ENCODE measurements at places on chromosomes 7 and 10.

- DNase-seq: no peak
Observed at GRCh38 chr10:86364491-86365345, 1.9 kb downstream of the GRID1 start.

- no peak for DNase-seq
Observed at GRCh38 chr10:26509307-26509706, 71.2 kb downstream of the APBB1IP start.

- DNase-seq: no peak
Observed at GRCh38 chr10:15703151-15703880, 16.4 kb downstream of the ITGA8 start.

DNA sequence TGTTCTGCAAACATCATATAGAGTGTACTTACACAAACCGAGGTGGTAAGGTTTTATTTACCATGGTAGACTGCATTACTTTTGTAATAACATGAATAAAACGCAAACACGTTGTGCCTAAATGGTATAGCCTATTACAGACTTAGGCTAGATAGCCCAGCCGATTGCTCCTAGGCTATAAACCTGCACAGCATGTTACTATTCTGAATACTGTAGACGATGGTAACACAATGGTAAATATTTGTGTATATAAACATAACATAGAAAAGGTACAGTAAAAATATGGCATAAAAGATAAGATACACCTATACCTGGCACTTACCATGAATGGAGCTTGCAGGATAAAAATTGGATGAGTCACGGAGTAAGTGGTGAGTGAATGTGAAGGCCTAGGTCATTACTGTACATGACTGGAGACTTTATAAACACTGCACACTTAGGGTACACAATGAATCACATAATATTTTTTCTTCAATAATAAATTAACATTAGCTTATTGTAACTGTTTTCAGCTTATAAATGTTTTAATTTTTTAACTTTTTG lies 16.3 kb downstream of the AKR1D1 start:
- DNase-seq: no peak

- DNase-seq: no peak
Observed at GRCh38 chr10:114698271-114699061, 40.4 kb upstream of the ABLIM1 start.

DNA sequence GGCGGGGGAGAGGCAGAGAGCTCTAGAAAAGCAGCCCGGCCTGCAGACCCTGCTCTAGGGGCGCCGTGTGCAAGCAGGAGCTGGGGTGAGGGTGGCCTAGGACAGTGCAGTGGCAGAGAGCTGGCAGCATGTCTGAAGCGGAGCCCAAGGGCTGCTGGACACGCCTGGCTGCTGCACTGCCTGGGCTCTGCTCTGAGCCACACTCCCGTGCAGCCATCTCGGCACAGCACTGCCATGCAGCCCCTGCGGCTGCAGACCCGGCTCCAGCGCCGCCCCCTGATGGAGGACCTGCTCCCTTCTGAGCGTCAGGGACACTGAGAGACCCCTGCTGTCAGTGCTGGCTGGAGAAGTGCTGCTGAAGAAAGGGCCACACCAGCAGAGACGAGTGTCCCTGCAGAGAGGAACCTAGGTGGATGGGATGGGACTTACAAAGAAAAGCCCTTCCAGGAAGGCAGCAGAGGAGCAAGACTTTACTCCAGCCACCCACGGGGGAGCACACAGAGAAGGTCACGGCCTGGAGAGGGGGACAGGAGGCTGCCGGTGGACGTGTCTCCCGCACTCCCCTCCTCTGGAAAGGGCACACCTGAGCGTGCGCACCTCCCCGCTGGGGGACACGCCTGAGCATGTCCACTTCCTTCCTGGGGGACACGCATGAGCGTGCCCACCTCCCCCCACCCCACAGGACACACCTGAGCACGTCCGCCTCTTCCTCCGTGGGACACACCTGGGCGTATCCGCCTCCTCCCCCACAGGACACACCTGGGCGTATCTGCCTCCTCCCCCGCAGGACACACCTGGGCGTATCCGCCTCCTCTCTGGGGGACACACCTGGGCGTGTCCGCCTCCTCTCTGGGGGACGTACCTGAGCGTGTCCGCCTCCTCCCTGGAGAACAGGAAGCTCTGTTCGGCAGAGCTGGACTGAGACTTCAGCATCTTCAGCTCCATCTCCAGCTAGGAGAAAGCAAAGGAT lies 252.9 kb downstream of the MAD1L1 start:
- no peak for DNase-seq

GRCh38 chr7:129553899-129554461 lies 51.6 kb downstream of the SMKR1 start:
- DNase-seq: peak; percentile 72

- no peak for DNase-seq
Observed at GRCh38 chr10:96325719-96326373, 21.6 kb downstream of the DNTT start.

GRCh38 chr10:78648256-78648860 lies 420.4 kb upstream of the ZMIZ1 start:
- DNase-seq: no peak

DNA sequence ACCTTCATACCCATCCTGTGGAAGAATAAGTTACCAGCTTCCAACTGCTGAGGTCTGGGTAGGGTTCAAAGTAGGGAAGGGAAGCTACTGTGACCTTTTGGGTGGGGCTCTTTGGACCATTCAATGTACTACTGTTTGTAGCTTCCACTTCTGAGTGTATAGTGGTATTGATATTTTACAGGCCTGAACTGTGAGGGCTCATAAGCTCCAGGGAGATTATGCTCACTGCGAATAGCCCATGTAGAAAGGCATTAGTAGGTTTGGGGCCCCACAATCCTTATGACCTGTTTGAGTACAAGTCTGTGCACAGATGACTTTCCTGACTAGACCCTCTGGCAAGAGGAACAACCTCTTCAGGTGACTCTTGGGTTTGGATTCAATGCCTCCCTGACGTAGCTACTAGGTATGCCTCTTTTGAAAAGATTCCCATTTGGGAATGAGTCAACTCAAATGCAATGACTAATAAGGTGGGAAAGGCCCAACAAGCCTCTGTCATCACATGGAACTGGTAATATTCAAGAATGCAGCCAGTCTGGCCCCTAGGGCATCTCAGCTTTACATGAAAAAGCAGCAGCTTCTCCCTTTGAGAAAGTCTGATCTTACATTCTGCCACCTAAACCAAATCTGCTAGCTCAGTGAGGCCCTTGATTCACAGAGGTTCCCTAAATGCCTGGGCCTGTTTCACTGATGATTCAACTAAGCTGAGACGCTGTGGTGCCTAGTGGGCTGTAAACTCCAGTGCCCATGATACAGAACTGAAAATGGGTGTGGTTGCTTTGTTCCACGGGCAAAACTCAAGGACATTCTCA lies 79.8 kb downstream of the ABI1 start:
- DNase-seq: peak; percentile 70

GRCh38 chr7:69761290-69761922 lies 163.1 kb downstream of the AUTS2 start:
- no peak for DNase-seq

DNA sequence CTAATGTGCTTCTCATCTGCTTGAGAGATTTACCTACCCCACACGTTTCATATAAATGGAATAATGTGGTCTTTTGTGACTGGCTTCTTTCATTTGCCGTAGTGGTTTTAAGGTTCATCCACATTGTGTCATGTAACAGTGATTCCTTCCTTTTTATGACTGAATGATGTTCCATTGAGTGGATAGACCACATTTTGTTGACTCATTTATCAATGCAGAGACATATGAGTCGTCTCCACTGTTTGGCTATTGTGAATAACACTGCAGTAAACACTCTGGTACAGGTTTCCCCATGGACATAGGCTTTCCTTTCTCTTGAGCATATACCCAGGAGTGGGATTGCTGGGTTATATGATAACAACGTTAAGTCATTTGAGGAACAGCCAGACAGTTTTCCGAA lies 2.0 kb upstream of the AOC1 start:
- no peak for DNase-seq

- no peak for DNase-seq
Observed at GRCh38 chr10:6346631-6347030, 143.9 kb downstream of the PFKFB3 start.

DNA sequence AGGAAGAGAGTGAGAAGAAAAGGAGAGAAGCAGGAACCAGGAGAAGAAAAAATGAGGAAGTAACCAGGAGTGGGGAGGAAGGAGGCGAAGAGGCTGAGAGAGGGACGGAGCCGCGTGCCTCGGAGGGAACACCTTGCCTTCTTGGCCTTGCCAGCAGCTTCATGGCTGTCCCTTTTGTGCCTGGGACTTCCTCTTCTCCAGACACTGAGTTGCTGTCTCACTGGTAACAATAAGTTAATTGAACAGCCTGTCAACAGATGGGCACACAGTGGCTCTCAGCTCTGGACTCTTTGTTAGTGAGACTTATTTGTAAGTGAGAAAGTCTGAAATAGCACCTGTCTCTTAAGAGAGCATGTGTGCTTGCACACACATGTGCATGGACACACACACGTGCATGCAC lies 83.2 kb downstream of the GATA3 start:
- DNase-seq: peak; percentile 43

All from activated naive CD4-positive, alpha-beta T cell treated with anti-CD3 and anti-CD28 coated beads for 36 hours (primary cell).